Right renal cortex interstitium (tissue), 3 donors: ENCODE measurements at places on chromosomes 7 and 10.

- no peak for DNase-seq
Measured at GRCh38 chr10:55233505-55233904, 432.5 kb upstream of the PCDH15 start.

DNA sequence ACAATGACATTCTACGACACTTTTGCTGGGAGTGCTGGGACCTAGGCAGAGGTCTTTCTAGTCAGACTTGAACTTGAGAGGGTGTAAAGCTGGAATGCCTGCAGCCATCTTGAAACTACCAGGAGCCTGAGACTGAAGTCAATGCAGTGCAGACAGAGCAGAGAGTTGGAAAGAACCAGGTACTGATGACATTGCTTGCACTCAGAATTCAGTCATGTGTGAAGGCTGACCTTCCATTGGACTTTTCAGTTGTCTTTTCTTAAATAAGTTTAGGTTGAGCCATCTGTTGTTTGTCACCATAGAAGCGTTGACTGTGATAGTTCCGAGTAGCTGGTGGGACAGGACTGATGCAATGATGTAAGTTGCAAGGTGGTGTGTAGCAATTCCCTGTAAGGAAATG lies 3.1 kb upstream of the PLPP4 start:
- DNase-seq = no peak

DNA sequence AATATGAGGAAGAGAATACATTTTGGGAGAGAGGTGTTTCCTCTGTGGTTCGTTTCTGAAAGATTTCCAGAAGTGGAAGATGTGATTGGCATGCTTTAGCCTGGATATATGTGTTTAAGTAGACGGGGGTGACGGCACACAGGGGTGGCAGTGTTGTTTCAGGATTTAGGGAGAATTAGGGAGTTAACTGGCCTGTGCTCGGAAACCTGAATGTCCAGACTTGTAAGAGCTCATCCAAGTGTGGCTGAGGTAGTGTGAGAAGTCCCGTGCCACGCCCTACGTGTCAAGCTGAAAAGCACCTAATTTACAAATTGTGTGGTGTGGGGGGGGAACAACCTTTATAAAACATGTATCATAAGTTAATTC lies 1.1 kb downstream of the RALA start:
- DNase-seq = no peak

DNA sequence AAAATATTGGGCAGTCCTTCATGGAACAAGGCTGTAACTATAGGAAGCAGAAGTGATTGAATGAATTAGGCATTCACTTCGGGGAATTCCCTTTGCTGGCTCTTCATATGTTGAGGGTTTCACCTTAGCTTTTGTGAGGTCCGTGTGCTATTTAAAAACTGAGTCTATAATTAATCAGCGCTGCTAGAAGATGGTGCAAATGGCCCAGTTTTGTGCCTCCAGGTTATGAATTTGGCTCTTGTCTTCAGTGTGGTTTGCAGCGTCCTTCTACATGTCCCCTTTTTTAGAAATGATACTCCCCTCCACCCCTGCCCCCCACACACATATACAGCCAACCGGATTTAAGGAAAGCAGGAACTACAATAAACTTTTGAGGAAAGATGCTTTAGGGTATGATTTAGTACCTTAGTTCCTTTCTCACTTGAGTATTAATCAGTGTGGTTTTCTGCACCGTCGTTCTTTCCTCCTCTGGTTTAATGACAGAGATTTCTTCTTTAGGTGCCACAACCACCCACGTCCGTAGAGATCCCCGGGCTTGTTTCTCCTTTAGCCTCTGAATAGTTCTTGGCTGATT lies 110.6 kb upstream of the SAMD8 start:
- no peak for DNase-seq

DNA sequence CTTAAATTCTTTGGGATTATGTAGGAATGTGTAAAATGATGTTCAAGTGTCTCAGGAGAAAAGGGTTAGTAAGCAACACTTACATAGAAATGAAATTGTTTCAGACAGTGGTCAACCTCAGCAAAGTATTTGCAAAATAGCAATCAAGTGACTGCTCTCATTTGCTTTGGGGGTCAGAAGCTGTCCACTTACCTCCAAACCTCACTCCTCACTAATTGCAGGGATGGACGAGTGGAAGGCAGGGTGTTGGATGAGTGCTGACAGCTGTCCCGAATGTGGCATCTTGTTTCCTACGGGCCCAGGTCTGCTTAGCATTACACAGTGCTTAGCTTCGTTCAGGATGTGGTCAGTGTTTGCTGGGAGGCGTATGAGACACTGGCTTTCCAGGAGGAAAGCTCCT lies 437.0 kb downstream of the SUGCT start:
- DNase-seq = no peak

GRCh38 chr10:98815039-98815885 lies 368.5 kb upstream of the HPS1 start:
- DNase-seq = no peak
